ENCODE measurements at places on chromosomes 11 and 22. TPM values are rescaled to one million over a fixed set of nuclear protein-coding genes. Genes with fewer than 3 reads are reported as not detected.

DNA sequence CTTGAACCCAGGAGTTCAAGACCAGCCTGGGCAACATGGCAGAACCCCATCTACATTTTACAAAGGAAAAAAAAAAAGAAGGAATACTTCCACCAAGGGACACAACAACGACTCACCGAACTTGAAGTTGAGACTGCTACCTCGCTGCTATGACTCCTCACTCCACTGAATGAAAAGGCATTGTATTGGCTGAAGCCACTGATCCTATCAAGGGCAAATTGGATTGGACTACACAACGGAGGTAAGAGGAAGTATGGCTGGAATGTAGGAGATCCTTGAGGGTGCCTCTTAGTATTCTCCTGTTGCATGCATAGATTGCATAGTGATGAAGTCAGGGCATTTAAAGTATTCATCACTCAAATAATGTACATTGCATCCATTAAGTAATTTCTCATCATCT, 97.9 kb downstream of the CWF19L2 start:
- no peak for DNase-seq

GRCh38 chr22:27086080-27087044, 429.0 kb downstream of the MIAT start:
- no peak for DNase-seq

DNA sequence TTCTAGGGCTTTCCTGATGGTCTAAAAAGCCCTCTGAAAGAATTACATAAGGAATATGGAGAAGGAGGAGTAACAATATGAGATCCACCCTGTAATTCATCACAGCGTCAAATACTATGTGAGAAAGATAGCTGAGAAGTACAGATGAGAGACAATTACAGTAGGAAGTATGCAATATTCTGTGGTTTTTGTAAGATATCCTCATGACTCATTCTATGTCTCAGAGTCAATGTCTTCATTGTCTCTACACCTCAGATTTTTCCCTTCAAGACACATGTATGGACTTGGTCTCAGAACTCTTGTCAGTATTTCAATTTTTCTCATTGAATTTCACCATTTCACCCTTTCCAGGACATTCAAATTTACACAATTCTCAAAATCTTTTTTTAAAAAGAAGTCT, 343.3 kb upstream of the CTSC start:
- DNase-seq: no peak

DNA sequence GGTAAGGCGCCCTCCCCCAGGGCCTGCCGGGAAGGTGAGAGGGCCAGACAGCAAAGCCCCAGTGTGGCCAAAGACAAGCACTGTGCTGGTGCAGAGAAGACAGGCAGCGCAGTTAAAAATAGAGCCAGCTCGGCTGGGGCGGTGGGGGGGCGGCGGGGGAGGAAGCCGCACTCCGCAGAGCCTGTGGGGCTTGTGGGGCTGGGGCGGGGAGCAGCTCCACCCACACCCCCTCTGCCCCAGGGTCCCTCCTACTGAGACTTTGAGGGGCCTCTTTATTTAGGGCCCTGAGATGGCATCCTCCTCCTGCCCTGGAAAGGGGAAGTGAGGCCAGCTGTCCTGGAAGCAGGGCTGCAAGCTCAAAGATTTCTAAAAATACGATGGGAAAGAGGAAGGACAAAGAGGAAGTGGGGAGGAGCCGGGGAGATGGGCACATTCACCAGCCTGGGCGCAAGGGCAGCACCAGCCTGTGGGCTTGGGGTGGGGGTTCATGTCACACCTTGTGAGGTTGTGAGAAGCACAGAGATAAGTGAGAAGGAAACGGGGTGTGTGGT, 2.6 kb downstream of the CYTH4 start:
- DNase-seq: no peak

GRCh38 chr11:67584881-67585873, 1.6 kb downstream of the GSTP1 start:
- no peak for DNase-seq

DNA sequence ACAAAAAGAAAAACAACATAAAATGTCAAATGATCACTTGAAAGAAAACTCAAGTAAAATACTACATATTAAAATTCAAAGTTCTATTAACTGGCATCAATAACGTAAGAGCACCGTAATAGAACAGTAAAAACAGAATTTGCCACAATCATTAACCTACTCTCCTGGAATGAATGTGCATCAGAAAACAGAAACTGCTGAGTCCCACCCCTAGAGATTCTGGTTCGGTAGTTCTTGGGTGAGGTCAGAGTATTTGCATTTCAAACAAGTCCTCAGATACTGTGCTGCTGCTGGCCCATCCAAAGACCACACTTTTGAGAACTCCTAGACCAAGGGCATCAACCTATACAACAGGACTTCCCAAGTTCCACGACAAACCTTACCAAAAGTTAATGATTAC, 23.5 kb downstream of the PITPNB start:
- no peak for DNase-seq

DNA sequence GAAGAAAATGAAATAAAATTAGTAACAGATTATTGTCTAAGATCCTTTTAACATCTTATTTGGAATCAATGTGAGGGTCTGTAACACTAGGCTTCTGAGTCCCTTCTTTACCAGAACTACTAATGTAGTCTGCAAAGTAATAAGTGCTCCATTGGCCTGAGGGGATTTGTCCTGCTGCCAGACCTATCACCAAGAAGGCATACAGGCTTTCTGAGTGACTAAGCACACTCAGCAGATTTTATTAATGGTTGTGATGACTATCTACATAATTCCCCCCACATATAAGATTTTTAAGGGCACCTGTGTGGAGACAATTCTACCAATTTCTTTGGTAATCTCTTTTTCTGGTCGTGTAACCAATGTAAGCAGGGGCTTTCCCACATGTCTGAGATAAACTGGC, 365.0 kb upstream of the FAT3 start:
- DNase-seq: no peak

EPS8L2 gene
- 119 TPM for polyA plus RNA-seq

NUDT8 gene
- polyA plus RNA-seq: 7.9 TPM

SCGB1D1 gene
- not detected for polyA plus RNA-seq

XKR3 gene
- polyA plus RNA-seq: not detected

CUL5 gene
- polyA plus RNA-seq: 47.6 TPM

Data from right renal pelvis (tissue), 4 donors.